ENCODE measurements at places on chromosomes 2 and 18. TPM values are rescaled to one million over a fixed set of nuclear protein-coding genes. Genes with fewer than 3 reads are reported as not detected.

GRCh38 chr18:40860189-40860588 is 1094.8 kb upstream of the PIK3C3 start:
- DNase-seq: no peak

DNA sequence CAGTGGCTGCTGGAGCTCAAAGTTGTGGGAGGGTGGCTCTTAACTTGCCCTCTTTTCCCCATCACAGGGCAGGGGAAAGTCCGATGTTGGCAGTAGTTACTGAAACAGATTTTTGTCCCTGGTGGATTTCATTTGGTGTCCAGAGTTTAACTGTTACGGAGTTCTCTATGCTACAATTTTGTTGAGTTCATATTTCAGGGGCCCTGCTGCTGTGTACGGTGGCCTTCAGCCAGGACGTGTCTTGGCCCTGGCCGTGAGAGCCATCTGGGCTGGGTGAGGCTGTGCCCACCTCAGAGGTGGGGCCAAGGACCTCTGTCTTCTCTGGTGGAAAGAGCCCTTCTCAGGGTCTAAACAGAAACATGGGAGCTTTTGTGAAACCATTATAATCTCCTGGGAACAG is 67.4 kb downstream of the SH3YL1 start:
- no peak for DNase-seq

- no peak for DNase-seq
These were observed 15.1 kb upstream of the LMAN1 start for GRCh38 chr18:59374128-59374527.

DNA sequence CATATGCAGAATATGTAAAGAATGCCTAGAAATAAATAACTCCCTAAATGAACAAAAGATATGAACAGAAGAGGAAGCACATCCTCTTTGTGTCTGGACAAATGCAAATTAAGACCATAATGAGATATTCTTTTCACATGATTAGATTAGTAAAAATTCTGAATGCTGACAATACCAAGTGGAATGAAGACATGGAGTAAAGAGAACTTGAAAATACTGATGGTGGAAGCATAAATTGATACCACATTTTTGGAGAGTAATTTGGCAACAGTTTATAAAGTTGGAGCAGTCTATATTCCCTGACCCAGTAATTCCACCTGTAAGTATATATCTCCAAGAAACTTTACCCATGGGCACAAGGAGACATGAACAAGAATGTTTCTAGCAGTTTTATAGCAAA is 130.0 kb downstream of the CAPN13 start:
- DNase-seq: no peak

DNA sequence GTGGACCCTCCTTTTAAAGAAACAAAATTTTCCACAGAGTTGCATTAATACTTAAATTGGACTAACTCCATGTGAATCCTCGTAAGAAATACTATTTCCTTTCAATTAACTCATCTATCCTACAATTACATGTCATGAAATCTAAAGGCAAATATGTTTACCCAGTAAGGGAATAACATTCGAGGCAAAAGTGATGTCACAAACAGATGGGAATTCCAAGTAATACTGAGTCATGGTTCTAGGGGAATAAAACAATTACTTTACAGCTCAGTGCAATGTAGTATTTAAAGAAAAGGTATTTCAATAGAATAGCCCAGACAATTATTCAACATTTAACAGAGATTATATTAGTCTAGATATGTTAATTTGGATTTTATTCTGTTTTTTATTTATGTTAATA is 205.8 kb downstream of the ZNF385B start:
- no peak for DNase-seq

DNA sequence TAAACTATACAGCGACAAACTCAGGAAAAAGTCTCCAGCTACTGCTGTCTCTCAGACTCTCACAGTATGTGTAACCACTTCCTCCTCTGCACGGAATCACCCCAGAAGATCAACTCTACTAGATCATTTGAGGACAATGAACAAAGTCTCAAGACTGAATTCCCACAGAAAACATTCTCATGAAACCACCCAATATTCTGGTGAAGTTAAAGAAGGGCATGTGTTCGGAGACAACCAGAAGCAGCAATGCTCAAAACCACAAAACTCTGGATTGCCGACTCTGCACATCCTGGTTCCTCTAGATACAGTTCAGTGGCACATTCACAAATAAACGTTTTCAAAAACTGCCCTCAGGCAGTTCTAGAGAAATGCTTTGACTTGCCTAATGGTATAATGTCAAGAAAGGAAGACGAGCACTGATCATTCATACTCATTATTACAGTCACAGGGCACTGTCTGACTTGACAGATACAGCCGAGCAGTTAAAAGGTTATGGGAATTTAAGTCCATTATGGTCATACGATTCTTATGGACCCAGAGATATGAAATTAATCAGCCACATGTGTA is 91.9 kb upstream of the STK17B start:
- no peak for DNase-seq

DNA sequence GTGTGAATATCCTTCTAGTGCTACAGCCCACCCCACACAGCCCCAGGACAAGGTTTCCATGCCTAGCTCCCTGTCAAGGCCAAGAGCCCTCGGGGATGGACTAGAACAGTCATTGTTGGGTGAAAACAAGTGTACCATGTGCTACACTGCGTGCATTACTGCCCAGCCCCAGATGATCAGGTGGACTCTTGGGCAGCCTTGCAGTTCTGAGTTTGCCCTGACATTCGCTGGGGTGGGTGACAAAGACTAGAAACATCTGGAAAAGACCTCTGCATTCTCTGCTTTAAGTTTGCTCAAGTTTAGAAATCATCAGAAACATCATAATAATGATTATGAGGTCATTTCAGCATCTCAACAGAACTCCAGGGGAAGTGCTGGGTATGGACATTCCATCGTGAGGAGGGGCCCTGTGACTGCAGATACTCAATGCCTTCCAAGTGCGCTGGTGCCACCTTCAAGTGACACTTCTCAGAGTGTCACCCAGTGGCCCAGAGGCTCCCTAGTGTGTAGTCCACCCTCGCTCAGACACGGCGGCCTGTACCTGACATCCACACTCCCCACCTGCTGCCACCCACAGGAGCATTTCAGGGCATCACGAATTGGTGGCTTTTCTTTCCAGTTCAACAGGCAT is 5.3 kb upstream of the PXDN start:
- no peak for DNase-seq

DNA sequence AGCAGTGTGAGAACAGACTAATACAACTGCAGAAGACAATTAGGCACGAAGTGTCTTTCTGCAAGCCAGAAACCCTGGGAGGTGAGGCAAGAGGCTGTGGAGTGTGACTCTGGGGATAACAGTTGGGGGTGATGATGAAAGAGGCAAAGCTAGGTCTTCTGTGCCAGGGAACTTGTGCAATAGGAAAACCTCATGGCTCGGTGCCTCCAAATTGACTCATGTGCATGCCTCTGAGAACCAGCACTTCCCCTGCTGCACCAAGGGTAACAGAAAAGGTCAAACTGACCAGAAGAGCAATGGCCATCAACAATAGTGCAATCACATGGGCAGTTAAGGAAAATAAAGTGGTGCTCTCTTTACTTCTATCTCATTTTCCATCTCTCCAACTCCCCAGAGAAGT is 136.4 kb downstream of the SCG2 start:
- DNase-seq: peak; percentile 82

GRCh38 chr2:64863097-64863820 is 125.9 kb upstream of the SLC1A4 start:
- no peak for DNase-seq

DNA sequence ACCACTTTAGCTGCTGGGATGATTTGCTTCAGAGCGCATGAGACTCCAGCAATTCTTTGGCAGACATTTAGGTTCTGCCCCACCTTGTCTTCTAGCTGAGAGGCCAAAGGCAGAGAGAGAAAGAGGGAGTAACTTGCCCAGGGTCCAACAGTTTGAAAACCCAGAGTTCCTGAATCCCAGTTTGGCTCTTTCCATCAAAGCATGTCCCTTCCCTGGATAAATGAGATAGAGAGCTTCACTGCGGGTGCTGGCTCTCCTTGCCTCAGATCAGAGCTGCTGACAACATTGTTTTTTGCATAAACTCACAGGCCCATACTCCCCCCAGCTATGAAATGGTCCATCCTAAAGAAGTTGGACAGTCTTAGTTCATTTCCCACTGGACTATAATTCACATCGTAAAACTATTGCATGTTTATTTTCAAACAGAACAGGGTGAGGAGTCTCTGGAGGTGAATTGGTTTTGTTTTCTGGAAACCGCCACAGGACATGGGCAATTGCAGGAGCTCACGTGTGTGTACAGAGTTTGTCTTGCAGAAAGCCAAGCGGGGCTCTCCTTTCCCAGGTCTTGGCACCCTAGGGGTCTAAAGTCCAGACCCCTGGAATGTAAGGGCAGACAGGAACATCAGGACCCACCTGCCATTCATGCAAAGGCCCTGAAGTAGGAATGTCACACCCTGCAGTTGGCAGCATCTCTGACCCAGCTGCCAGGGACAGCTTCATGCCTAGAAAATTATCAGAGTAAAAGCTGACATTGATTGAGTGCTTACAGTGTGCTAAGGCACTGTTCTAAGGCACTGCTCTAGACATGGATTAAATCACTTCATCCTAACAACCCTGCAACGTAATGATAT is 25.0 kb upstream of the SLC14A2 start:
- DNase-seq: peak; percentile 56

DNA sequence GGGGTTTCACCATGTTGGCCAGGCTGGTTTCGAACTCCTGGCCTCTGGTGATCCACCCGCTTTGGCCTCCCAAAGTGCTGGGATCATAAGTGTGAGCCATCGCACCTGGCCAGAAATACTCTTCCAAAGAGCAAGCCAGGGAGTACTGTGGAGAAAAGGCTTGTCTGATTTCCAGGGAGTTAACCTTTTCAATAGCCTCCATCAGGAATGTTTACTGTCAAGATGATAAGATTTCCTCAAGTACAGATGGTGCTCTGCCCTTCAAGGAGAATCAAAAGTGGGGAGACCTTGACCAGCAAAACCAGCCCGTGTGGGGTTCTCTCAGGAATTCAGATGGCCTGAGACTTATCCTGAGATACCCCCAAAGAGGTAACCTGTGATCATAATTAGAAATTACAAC is 237.2 kb downstream of the PRKCE start:
- no peak for DNase-seq

GRCh38 chr2:143779021-143779420 is 649.8 kb downstream of the ARHGAP15 start:
- DNase-seq: no peak

- DNase-seq: no peak
These were observed 14.4 kb upstream of the STAT4 start for GRCh38 chr2:191165176-191165643.

DNA sequence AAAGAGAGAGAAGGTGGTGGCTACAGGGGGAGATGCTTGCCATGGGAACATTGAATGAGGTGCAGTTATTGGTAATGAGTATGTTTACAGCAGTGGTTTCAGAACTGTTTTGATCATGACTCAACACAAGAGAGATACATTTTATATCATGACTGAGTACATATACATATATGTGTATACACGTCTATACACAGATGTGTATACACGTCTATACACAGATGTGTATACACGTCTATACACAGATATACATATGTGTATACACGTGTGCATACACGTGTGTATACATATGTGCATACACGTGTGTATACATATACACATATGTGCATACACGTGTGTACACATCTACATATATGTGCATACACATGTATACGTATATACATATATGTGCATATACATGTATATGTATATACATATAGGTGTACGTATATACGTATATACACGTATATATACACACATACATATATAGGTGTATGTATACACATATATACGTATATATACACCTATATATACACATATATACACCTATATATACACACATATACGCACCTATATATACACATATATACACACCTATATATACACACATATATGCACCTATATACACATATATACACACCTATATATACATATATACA is 518.5 kb downstream of the TSN start:
- DNase-seq: no peak

DNA sequence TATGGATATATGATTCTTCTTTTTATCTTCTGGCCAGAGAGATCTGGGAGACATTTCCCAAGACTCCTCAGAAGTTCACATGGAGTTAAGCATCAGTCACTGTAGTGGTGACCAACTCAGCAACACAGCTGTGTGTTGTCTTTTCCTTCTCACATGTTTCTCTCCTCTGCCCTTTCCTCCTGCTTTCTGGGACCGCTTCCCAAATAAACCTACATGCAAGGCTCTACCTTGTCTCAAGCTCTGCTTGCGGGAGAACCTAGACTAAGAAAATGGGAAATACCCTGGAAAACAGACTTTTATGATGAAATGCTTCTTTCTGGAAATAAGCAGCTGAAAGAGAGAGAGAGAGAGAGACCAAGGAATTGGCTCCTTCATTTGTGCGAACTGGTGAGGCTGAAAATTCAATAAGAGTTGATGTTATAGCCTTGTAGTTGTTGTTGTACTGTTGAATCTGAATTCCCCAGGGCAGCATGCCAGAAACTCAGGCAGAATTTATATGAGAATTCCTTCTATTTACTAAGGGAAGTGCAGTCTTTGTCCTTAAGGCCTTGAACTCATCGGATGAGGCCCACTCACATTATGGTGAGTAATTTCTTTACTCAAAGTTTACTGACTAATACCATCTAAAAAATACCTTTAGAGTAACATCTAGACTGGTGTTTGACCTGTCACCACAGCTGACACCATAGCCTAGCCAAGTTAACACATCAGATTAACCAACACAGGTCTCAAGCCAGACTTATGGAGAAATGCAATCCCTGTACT is 22.7 kb upstream of the DSC1 start:
- DNase-seq: no peak

DNA sequence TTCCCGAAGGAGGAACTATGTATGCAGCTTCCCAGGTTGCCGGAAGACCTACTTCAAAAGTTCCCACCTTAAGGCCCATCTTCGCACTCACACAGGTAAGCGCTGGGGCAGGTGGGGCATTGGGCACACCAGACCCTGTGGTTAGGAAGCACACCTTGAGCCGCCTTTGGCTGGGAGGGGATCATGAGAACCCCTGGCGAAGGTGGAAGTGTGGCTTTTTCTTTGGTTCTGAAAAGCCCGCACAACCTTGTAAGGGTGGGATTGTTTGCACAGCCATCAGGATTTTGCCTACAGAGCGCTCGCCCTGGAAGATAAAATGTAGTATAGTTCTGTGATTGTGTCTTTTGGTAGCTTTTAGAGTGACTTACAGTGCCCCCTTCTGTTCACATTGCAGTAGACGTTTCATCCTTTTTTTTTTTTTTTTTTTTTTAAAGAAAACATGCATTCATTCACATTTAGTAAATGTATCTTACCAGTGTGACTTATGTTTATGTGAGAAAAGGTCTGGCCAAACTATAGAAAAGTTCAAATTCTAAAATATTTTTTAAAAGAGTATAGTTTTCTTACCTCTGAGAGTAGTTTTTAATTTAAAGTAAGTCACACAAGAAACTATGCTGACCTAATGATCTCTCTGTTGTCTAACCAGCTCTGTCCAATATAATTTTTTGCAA is 5.3 kb downstream of the KLF11 start:
- no peak for DNase-seq

Gene ARHGAP28
- total RNA-seq: 11.3 TPM

Gene ACOXL
- 0.18 TPM for total RNA-seq

Gene IGFBP2
- total RNA-seq: 398 TPM

Gene ESCO1
- 22.1 TPM for total RNA-seq

Gene CROCC2
- 2.6 TPM for total RNA-seq

Gene SLC14A1
- 0.95 TPM for total RNA-seq

Gene KLHL14
- 2.8 TPM for total RNA-seq

Gene SP9
- total RNA-seq: not detected
